Liver (tissue), 10 donors: ENCODE measurements at places on chromosomes 5 and 9. TPM values are rescaled to one million over a fixed set of nuclear protein-coding genes. Genes with fewer than 3 reads are reported as not detected.

DNA sequence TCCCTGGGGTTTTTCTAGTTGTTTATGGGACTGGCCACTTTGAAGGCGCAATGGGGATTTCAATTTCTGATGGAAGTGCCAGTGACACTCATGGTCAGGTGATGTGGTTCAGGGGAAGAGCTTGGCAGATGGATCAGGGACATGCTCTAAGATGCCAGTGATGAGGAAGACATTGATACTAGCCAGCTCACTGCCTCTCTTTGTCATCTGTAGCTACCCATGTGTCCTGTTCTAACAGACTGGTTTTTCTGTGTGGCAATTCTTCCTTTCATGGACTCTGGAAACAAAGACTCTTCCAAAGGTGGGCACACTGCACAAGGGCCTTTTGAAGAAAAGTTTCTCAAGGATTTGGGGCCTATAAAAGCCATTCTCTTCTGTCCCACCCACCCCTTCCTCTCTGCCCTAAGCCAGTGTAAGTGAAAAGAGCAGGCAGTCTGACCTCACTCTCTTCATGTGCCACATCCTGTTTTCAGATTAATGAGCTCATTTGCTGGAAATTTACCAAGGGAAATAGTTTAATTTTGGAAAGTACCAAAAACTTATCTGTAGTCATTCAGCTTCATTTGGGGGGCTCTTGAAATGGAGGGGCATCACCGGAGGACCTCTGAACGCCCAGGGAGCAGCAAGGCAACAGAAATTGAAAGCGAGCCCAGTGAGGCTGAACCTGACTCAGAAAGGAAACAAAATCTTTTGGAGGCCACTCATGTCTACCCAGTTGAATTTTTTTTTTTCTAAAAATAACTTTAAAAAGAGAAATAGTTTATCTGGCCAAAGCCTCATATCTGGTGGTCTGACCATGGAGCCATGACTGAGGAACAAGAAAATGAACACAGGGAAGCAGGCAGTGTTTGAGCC, 4.9 kb upstream of the TRAF1 start:
- DNase-seq: no peak

Gene SVEP1
- polyA plus RNA-seq: 0.58 TPM

GRCh38 chr9:136283291-136284235, 20.3 kb downstream of the CCDC187 start:
- peak; percentile 83 for DNase-seq

Gene LAMC3
- 2.5 TPM for polyA plus RNA-seq

GRCh38 chr9:93422977-93423616, 28.4 kb upstream of the FAM120A start:
- DNase-seq: no peak

DNA sequence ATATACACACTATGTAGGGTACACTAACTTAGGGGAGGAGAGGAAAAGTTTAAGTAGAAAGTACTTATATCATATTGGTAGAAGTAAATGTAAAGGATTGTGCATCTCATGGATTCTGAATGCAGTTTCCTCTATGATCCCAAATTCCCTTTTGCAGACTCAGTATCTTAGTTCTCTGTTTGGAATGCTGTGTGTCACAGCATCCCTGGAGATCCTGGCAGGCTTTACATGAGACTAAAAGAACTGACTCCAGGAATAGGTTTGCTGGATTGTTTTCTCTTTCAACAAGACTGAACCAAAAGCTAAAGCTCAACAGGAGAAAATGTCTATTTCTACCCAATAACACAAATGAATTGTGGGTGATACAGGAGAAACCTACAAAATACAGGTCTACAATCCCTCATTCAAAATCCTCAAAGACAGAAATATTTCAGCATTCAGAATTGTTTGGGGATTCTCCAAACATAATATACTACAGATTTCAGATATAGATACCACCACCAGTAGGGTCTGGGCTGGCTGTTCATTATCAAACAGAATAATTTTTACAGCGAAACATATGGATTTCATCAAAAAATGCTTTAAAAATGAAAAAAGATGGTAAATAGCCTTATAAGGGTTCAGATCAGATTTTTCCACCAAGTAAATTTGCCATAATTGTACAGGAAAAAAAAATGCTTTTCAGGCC, 324.7 kb upstream of the GRAMD2B start:
- no peak for DNase-seq

Gene PCDHB7
- not detected for polyA plus RNA-seq

DNA sequence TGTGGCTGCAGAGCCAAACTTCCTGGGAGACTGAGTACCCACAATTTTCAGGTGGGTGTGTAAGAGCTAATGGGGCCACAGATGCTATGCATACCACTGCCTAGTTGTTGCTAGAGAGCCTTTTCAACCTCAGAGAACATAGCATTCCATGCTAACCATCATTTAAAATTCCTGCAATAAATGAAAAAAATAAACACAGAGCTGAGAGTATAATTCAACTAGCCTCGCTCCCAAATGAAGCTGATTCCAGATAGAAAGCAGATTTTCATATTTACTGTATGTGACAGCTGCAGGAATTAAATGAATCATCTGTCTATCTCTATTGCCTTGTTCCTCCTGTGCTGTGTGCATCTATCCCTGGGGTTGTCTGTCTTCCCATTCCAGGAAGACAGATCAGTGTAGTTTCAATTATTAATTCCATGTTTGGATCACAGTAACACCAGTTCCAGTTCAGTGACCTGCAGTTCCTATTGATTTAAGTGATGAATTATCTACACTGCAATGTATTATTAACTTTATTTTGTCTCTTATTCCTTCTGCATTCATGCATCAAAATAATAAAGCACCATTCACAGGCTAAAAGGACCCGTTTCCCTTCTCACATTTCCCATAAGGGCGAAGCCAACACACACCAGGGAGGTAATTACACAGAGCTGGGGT, 324.5 kb downstream of the SLIT3 start:
- no peak for DNase-seq

DNA sequence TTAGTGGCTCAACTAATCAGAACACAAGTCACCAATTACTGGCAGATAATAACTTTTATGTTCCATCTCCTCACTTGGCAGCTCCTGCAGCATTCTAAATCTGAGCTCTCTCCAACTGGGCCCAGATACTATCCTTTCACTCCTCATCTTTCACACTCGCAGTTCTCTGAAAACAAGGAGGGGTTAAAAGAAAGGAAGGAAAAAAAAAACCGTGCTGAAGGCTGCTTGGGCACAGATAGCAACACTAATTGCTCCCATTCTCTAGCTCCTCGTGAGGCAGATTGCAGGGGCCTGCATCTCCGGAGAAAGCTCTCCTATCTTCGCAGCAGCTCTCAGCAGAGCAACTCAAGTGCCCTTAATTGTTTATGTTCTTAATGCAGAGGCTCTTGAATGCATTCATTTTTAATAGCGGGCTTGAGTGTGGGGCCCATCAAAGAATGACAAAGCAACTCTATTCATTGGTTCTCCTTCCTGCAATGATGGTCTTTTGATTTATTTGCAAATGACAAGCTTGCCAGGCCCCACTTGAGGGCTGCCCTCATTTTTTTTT, 23.9 kb downstream of the TLE1 start:
- DNase-seq: no peak

DNA sequence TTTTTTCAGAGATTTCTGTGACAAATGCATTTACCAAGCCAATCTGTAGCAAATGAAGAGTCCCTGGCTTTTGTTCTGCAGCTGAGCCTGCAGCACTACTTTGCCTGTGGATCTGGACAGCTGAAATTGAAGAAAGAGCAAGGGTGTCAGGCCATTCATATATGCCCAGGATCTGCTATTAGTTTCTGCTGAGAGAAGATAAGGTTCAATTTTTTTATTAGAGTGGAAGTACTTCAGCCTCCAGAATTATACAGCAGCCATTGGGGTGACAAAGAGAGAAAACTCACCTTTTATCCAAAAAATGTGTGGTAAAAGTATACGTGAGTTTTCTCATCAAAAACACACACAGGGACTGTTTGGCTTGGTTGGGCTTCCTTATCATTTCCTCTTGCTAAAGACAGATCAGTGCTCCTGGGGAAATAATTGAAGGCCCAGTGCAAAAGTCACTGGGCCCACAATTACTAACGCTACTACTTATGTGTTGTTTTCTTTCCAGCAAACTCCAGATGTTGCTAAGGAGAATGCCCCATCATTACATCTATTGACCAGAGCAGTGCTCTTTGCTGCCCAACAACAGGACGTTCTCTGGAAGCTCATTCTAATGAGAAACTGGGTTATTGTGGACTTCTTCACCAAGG, 138.6 kb downstream of the CEMIP2 start:
- DNase-seq: no peak

GRCh38 chr9:89114741-89115140, 63.9 kb downstream of the SHC3 start:
- DNase-seq: no peak

GRCh38 chr5:149011084-149011483, 51.8 kb downstream of the SH3TC2 start:
- no peak for DNase-seq

GRCh38 chr9:134435550-134436378, 109.5 kb downstream of the RXRA start:
- no peak for DNase-seq

DNA sequence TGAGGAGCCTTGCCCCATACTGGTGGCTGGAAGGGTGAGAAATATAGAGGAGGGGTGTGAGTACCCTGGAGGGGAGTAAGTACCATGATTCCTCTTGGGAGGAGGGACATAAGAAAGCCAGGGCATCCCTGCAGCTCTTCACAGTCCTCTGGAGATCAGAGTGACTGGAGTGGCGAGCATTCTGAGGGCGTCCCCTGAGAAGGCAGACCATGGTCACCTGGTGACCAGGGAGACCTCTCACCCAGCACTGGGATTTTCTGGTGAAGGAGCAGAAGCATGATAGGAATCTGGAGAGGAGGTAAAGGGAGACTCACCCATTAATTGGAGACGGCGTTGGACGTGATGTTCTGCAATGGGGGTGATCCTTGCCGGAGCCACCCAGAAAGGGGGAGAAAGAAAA, 27.7 kb upstream of the GPX3 start:
- DNase-seq: no peak

Gene IL7R
- polyA plus RNA-seq: 1.0 TPM

DNA sequence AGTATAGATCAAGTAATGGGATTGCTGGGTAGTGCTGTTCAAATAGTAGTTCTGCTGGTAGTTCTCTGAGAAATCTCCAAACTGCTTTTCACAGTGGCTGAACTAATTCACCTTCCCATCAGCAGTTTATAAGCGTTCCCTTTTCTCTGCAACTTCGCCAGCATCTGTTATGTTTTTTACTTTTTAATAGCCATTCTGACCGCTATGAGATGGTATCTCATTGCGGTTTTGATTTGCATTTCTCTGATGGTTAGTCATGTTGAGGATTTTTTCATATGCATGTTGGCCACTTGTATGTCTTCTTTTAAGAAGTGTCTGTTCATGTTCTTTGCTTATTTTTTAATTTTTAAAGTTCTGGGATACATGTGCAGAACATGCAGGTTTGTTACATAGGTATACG, 279.2 kb upstream of the NREP start:
- DNase-seq: no peak

DNA sequence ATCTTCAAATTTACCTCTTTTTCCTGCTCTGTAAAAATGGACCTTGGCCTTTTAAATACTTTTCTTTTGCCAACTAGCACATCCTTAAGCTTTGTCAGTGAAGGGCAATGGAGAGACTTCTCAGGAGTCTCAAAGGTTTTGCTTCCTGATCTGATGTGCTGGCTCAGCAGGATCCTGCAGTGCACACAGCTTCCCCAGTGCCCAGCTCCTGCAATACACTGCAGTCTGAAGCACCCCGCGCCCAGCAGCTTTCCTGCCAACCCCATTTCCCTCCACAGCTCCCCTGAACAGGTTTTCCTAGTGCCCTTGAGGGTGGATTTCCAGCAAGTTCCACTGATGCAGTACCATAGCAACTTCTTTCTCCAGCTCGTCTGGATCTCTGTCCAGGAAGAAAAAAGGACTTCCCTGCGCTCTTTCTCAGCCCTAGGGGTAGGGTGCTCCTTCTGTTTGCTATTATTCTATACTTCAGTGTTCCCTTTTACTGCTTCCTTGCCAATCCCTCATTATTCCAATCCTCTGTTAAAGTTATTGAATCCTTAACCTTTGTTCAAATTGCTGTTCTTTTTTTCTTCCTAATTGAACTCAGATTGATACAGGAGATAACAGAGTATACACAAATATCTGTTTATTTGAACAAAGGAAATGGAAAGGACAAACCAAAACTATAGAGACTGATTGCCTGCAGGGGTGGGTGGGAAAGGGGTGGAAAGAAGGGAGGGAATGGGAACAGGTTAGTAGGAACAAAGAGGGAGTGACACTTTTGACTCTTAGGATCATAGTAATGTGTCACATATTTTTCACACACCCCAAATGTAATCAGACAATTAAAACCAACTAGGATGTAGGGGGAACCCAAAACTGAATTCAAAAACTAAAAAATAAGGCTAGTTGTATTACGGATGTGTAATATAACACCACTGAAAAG, 8.5 kb downstream of the SNAPC3 start:
- DNase-seq: no peak

DNA sequence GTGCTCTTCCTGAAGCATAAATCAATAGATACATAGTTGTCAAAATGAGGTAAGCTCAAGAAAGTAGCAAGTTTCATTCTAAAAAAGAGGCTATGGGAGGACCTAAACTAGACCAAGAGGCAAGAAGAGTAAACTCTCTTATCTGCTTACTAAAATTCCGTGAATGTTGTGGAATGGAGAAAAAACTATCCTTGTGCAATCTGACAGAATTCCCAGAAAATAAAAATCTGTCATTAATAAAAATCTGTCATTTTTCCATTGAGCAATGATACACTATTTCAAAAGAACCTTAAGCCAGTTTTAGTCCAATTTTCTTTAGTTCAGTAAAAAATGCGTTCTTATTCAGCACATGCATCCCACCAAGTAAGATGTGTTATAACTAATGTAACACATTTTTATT, 15.9 kb upstream of the FANCC start:
- no peak for DNase-seq

- no peak for DNase-seq
These were observed 44.8 kb upstream of the COX7C start for GRCh38 chr5:86572825-86573517.

DNA sequence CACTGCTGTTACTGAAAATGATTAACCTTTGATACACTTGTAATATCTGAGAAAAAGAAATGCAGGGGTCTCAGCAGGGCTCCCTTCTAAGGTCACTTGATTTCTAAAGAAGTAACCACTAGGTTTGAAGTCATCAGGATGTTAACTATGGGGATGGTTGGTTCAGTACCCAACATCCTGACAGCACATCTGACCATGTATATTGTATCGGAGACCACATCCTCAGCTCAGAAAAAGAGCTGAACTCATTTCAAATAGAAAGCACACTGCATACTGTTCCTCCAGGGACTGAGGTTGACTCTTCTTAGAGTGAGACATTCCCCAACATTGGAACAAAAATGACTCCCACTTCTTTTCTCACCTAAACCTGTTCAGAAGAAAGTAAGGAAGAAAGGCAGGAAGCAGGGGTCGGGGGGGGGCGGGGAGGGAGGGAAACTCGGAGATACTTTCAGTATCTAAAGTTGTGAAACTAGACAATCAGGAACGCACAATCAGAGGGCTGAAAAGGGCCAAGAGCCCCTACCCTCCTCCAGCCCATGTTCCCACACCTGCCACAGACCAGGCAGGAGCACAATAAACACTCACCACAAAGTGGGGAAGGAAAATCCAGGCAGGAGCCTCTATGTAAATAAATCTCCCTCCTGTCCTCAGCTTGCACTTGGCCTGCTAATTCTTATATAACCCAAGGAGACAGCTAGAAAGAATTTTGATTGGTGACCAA, 730 bp upstream of the GZMA start:
- no peak for DNase-seq
